Ovary (tissue), 10 donors: ENCODE measurements at places on chromosomes 2 and 18. TPM values are rescaled to one million over a fixed set of nuclear protein-coding genes. Genes with fewer than 3 reads are reported as not detected.

The TEKT4 gene
- not detected for polyA plus RNA-seq

GRCh38 chr2:29182920-29183319 lies 67.7 kb downstream of the CLIP4 start:
- DNase-seq: no peak

GRCh38 chr18:778194-778927 lies 33.7 kb downstream of the YES1 start:
- no peak for DNase-seq

DNA sequence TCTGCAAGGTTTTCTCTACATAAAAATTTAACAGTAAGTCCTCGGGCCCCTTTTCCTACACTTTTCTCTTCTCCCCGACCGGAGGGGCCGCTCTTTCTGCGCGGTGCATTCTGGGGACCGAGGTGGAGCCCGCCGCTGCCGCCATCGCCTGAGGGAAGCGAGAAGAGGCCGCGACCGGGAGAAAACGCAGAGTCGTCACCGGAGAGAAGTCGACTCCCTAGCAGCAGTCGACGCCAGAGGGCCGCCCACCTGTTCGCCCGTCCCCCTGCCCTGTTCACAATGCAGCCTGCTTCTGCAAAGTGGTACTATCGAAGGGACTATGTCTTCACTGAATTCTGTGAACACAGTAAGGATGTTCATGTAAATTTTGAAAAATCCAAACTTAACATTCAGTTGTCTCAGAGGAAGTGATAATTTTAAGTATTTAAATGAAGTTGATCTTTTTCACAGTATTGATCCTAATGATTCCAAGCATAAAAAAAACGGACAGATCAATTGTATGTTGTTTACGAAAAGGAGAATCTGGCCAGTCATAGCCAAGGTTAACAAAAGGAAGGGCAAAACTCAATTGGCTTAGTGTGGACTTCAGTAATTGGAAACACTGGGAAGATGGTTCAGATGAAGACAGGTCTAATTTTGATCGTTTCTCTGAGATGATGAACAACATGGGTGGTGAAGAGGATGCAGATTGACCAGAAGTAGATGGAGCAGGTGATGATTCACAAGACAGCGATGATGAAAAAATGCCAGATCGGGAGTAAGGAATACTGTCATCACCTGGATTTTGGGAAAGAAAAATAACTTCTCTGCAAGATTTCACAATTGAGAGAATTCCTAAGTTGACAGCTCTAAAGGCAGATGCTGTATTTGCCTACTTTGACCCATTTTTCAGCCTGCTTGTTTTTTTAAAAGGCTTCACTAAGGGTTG lies 55.8 kb downstream of the ASXL2 start:
- peak; percentile 65 for DNase-seq

GRCh38 chr2:203936535-203936934 lies at the start of gene ICOS:
Gene ICOS, plus strand, starts transcription at chr2:203936763. Its CDS starts 52 bp downstream, at chr2:203936815.
- no peak for DNase-seq

DNA sequence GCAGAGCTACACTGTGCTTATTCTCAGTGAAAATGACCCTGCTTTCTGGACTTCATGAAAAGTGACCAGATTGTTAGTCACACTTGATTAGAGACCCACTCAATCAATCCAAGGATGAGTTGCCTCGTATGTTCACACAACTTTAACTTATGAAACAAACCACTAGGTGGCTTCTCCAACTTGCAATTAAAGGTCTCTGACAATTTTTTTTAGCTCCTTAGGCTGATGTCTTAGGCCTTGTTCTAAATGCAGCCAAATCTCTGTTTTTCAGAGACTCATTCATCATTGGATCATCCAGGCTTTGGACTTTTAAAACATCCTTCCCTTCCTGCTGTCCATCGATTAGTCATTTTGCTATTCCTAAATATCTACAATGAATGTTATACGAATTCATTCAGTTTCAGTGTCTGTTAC lies 63.4 kb downstream of the MREG start:
- no peak for DNase-seq

- DNase-seq: no peak
Measured at GRCh38 chr18:24246143-24246542, 107.3 kb downstream of the CABYR start.

GRCh38 chr2:233273120-233273519 lies 21.6 kb downstream of the ATG16L1 start:
- no peak for DNase-seq

DNA sequence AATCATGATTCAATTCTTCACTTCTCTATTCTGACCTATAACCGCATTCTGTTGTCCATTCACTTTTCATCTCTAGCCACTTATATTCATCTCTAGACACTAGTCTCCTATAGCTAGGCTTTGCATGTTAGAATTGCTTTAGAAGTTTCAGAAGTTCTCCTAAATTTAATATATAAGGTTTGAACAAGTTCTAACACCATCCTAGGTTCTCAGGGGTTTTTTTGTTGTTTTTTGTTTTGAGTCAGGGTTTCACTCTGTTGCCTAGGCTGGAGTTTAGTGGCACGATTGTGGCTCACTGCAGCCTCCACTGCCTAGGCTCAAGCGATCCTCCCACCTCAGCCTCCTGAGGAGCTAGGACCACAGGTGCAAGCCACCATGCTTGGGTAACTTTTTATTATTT lies 19.9 kb downstream of the WDSUB1 start:
- no peak for DNase-seq

GRCh38 chr2:203859030-203859789 lies 8.4 kb upstream of the CTLA4 start:
- DNase-seq: no peak

DNA sequence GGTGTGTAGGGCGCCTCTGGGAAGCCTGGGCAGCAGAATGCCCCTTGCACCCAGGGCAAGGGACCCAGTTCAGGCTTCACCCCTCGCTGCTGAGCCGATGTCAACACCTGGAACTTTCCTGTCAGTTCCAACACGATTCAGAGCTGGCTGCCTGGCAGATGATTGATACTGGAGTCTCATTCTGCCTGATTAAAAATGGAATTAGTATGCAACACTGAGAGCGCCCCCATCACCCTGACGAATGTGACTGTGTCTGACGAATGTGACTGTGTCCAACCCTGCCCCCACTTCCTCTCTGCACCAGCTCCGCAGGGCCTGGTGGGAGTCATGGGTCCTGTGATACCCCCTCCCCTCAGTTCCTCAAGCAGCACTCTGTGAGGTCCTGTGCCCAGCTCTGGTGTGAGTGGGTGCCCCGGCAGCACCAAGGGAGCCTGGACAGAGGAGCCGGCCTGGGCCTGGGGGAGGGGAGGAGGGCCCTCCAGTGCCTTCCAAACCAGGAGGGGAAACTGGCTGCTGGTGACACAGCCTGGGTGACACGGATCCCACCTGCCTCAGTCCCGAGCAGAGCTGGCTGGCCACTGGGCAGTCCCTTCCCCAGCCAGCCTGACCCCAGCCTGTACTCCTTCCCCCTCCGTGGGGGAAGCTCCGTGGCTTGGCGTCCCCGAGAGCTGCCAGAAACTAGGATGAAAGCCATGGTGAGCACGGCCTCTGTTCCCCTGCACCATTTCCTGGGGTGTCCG lies 41.4 kb upstream of the ALPP start:
- DNase-seq: no peak

DNA sequence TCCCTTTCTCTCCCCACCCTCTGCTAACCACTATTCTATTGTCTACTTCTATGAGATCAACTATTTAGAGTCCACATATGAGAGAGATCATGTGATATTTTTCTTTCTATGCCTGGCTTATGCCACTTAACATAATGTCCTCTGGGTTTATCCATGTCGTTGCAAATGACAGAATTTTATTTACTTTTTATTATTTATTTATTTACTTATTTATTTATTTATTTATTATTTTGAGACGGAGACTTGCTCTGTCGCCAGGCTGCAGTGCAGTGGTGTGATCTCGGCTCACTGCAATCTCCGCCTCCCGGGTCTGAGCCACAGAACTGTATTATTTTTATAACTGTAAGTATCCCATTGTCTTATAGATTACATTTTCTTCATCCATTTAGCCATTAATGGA lies 443.4 kb upstream of the CDH19 start:
- DNase-seq: no peak

GRCh38 chr2:217394510-217395351 lies 534.9 kb upstream of the TNP1 start:
- no peak for DNase-seq

DNA sequence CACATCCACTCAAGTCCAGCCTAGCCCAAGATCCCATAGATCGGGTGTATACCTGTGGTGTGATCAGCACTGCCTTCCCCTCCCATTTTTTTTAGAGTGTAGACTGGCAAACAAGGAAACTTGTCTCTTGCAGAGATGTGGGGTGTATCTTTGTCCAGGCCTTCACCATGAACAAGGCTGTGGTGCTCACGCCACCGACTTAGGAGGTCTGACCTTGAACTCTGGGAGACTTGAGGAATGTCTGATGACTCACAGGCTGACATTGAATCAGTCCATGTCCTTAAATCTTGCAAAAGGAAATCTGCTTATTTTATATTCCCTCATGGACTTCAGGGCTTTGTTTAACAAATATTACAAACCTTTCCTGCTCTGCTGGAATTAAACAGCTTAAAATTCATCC lies 4.5 kb upstream of the CTIF start:
- DNase-seq: peak; percentile 69
